ENCODE measurements at places on chromosomes 1 and 21. TPM values are rescaled to one million over a fixed set of nuclear protein-coding genes. Genes with fewer than 3 reads are reported as not detected.

The RGL1 gene
- 5.9 TPM for total RNA-seq

The C1orf105 gene
- not detected for total RNA-seq

The INTS3 gene
- total RNA-seq, result 63.2 TPM

The MYCL gene
- total RNA-seq, result 5.1 TPM

The AMY2B gene
- 0.24 TPM for total RNA-seq

The CD5L gene
- 0.61 TPM for total RNA-seq

The DNTTIP2 gene
- total RNA-seq, result 40.9 TPM

The AQP10 gene
- total RNA-seq, result not detected

The PRELP gene
- total RNA-seq, result not detected

The IL20 gene
- total RNA-seq, result not detected

The TENT5C gene
- total RNA-seq, result 0.67 TPM

The CELSR2 gene
- total RNA-seq, result 3.5 TPM

The LMO4 gene
- total RNA-seq, result 13.7 TPM

The RHCE gene
- 0.77 TPM for total RNA-seq

The CSMD2 gene
- total RNA-seq, result 0.03 TPM

The SLC30A10 gene
- total RNA-seq, result not detected

The IL23R gene
- total RNA-seq, result 2.4 TPM

The PGM1 gene
- total RNA-seq, result 79.8 TPM

The KCNJ6 gene
- total RNA-seq, result not detected

The CELA3B gene
- not detected for total RNA-seq

The CTSK gene
- total RNA-seq, result 0.69 TPM

The BSND gene
- not detected for total RNA-seq

The FLG2 gene
- total RNA-seq, result not detected

The KANK4 gene
- not detected for total RNA-seq

The TNFRSF9 gene
- total RNA-seq, result not detected

The PLA2G2F gene
- not detected for total RNA-seq

The LPAR3 gene
- total RNA-seq, result 0.82 TPM

The OR10K1 gene
- not detected for total RNA-seq

The CLEC20A gene
- total RNA-seq, result not detected

The LAMB3 gene
- 2.0 TPM for total RNA-seq

The LRRC8D gene
- total RNA-seq, result 46.0 TPM

The FAM110D gene
- 0.05 TPM for total RNA-seq

The OR6K3 gene
- total RNA-seq, result not detected

The PLA2G2C gene
- total RNA-seq, result not detected

The HTR6 gene
- total RNA-seq, result 0.16 TPM

The CFAP74 gene
- total RNA-seq, result not detected

The PLEKHO1 gene
- 23.2 TPM for total RNA-seq

The ZNF697 gene
- total RNA-seq, result 82.3 TPM

The CELA2B gene
- total RNA-seq, result not detected

The AMY1C gene
- not detected for total RNA-seq

The HSD11B1 gene
- not detected for total RNA-seq

The TTLL7 gene
- 18.7 TPM for total RNA-seq

The PTGER3 gene
- total RNA-seq, result 0.03 TPM

The MYBPH gene
- not detected for total RNA-seq

The FAM43B gene
- total RNA-seq, result not detected

The KRTAP6-3 gene
- not detected for total RNA-seq

The LYPD8 gene
- 2.3 TPM for total RNA-seq

The VWA5B1 gene
- total RNA-seq, result not detected

Measured in SK-MEL-5 (cell line).